ENCODE measurements at places on chromosomes 16 and 17. TPM values are rescaled to one million over a fixed set of nuclear protein-coding genes. Genes with fewer than 3 reads are reported as not detected.

The MILR1 gene
- 4.6 TPM for total RNA-seq

The C1QL1 gene
- total RNA-seq, result 0.20 TPM

The CCL22 gene
- total RNA-seq, result not detected

The STX8 gene
- 74.2 TPM for total RNA-seq

The DRC3 gene
- total RNA-seq, result 1.1 TPM

The CFAP119 gene
- 1.6 TPM for total RNA-seq

The PPM1E gene
- 0.28 TPM for total RNA-seq
